ENCODE measurements at places on chromosomes 1 and 21.
A peak's percentile ranks its signal among the peaks of the same experiment; 100 is the strongest.

- DNase-seq: peak; percentile 57
Observed at GRCh38 chr1:59879574-59879973, 47.0 kb downstream of the CYP2J2 start.

DNA sequence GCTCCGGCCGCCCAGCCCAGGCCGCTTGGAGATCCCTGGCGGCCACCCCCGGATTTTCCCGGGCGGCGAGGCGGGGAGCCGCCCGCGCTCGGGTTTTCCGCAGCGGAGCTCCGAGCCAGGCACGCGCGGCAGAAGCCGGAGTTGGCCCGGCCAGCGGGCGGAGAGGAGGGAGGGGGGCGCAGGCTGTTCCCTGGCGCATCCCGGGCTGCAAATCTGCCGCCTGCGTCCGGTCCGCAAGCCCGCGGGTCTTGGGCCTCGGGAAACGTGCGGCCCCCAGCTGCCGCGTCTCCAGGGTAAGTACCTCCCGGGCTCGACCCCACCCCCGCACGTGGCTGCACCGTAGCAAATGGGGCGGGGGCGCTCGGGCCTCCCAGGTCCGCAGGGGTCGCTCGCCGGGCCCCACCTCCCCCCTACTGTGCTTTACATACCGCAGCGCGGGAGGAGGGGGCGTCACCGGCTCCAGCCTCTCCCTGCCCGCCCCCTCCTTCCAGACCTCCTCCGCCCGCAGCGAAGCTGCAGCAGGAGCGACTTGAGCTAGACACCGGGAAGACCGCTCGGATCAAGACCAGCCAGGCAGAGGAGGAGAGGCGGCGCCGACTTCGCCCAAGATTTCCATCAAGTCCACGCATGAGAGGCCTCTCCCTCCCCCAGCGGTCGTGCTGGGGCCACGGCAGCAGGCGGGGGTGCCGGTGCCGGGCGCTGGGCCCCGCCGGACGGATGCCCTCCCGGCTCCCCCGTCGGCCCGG lies 1.6 kb downstream of the TMEM200B start:
- DNase-seq: no peak

- DNase-seq: no peak
Observed at GRCh38 chr1:52057876-52058415, 1.9 kb downstream of the BTF3L4 start.

DNA sequence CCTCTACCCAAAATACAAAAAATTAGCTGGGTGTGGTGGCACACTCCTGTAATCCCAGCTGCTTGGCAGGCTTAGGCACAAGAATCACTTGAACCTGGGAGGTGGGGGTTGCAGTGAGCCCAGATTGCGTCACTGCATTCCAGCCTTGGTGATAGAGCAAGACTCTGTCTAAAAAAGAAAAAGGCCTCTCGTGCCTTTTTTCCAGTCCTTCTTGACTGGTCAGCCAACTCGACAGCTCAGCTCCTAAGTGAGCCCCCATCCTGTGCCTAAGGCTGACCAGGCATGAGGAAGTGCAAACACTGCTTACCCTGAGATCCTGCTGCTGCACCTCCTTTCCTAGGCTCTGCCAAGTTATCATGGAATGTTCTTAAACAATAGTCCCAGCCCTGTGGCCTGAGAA lies 10.1 kb upstream of the PROK1 start:
- no peak for DNase-seq

GRCh38 chr21:41639766-41640165 lies 127.1 kb downstream of the RIPK4 start:
- DNase-seq: no peak
